Activated CD4-positive, alpha-beta T cell treated with anti-CD3 and anti-CD28 coated beads for 36 hours (primary cell): ENCODE measurements at places on chromosomes 5 and 9.

DNA sequence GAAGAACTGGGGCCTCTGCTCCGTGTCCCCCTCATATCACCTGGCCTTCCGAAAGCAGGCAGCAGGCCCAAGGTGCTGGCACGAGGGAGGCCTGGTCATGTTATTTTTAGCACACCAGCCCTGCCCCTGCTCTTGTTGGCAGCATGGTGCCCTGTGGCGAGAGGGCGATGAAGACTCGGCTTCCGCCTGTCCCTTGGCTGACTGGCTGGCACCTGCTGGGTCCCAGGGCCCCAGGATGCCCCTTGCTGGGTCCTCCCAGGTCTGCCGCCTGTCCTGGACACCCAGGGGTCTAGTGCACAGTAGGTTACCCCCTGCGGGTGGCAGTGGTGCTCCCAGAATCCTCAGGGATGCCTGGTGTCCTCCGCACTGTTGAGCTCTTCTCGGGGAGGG is 77.0 kb downstream of the RXRA start:
- DNase-seq = no peak

DNA sequence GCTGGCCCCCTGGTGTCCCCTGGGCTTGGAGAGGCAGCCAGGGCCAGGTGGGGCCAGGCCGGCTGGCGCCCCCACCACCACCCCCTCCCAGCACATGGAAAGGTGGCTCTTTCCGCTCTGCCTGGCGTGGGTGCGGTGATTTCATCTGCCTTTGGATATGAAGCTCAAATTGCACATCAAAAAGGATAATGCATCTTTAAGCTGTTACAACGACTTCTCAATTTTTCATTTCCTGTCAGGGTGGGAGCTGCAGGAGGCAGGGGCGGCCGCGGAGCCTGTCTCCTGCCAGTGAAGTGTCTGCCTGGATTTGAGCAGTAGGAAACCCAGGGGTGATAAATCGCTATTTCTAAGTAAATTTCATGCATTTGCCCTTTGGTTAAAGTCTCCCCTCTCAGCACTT is 169.2 kb upstream of the MVB12B start:
- DNase-seq = no peak

DNA sequence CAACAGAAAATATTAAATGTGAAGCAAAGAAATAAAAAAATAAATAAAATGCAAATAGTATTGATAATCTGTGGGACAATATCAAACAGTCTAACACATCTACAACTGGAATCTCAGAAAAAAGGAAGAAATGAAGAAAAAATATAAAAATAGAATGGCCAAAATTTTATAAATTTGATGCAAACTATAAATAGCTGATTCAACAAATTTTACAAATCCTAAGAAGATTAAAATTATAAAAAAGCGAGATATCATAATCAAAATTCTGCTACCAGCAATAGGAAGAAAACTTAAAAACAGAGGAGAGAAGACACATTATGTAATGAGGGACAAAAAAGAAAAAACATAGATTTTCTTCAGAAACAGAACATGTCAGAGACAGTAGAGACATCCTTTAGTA is 129.2 kb upstream of the IRX1 start:
- no peak for DNase-seq

- DNase-seq = no peak
Measured at GRCh38 chr5:56143373-56143714, 89.8 kb downstream of the ANKRD55 start.

- DNase-seq = no peak
Measured at GRCh38 chr5:138596105-138596881, 21.1 kb upstream of the HSPA9 start.

- no peak for DNase-seq
Measured at GRCh38 chr9:26523577-26523976, 369.0 kb downstream of the CAAP1 start.

DNA sequence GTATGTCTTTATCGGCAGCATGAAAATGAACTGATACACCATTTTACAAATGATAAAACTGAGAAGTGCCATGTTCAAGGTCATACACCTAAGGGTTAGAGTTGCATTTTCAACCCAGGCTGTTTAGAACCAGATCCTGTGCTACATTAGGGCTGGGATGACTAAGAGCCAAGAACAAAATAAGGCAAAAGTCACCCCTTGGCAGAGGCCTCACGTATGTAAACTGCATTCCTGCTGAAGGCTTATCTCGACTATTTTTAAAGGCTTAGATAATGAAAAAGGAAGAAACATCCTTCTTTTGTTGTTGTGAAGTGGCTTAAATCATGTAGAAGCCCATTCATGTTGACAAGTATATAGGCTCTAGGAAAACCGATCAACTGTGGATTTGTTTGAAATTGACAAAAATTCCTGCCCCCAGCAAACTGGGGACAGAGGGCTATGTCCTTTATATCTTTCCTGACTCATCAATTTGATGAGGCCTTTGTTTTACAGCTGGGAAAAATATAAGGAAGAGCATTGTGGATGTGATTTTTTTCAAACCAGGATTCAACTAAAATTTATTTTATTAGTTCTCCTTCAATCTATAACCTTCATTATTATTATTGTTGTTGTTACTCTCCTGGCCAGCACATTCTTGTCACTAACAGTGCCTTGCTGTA is 196.5 kb downstream of the SNX18 start:
- no peak for DNase-seq

- DNase-seq = no peak
Measured at GRCh38 chr9:28735738-28736342, 1162.6 kb upstream of the C9orf72 start.

- peak; percentile 51 for DNase-seq
Measured at GRCh38 chr9:78298046-78298765, 1.3 kb downstream of the PSAT1 start.

GRCh38 chr5:68818057-68818695 is 275.6 kb upstream of the SLC30A5 start:
- DNase-seq = no peak

- no peak for DNase-seq
Measured at GRCh38 chr9:21324047-21324446, 11.2 kb downstream of the KLHL9 start.

GRCh38 chr9:72305707-72306106 is 59.3 kb downstream of the ZFAND5 start:
- DNase-seq = no peak

- no peak for DNase-seq
Measured at GRCh38 chr9:107983762-107984161, 494.2 kb upstream of the KLF4 start.

DNA sequence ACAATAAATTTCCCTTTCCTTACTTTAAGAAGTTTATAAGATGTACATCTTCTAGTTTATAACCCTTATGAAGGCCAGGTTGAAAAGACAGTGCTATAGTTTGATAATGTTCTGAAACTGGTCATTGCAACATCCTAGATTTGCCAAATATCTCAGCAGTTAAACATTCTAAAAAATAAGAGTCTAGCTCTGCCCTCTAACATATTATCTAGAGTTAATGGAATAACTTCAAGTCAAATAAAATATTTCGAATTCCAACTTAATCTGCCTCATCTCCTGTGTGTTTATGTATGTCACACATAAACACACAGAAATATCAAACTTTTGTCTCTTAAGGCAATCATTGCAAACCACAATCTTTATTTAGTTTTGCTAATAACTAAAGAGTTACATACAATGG is 796.6 kb downstream of the TLE1 start:
- DNase-seq = no peak

GRCh38 chr5:168858994-168859393 is 279.8 kb upstream of the PANK3 start:
- DNase-seq = no peak
